ENCODE measurements at places on chromosomes 3 and 15. TPM values are rescaled to one million over a fixed set of nuclear protein-coding genes. Genes with fewer than 3 reads are reported as not detected.

TRIM42 gene
- total RNA-seq, result not detected

- H3K27ac ChIP-seq, result no peak overlapping the region
- no peak for DNase-seq
- H3K4me1 ChIP-seq, result no peaks in the 10 kb centered on the region
Measured at GRCh38 chr15:73295630-73296286, 73.0 kb downstream of the HCN4 start.

- no peak for DNase-seq
- H3K4me3 ChIP-seq, result no peak overlapping the region
- H3K27me3 ChIP-seq, result no peaks in the 10 kb centered on the region
- no peaks in the 10 kb centered on the region for H3K36me3 ChIP-seq
Measured at GRCh38 chr3:180117381-180118163, 80.8 kb upstream of the PEX5L start.

GRCh38 chr3:156150434-156151066, 30.2 kb downstream of the KCNAB1 start:
- no peaks in the 10 kb centered on the region for H3K27me3 ChIP-seq
- H3K4me1 ChIP-seq, result no peaks in the 10 kb centered on the region
- H3K36me3 ChIP-seq, result 0 out of 2 replicates have a peak, but pooled peaks cover 4% of the 10 kb centered on the region
- no peak overlapping the region for H3K4me3 ChIP-seq
- DNase-seq, result peak; percentile 80

- no peak for DNase-seq
- H3K4me3 ChIP-seq, result peak overlapping the region; percentile 71
- H3K27ac ChIP-seq, result peak overlapping the region; percentile 13
- H3K4me1 ChIP-seq, result peaks cover 29% of the 10 kb centered on the region
- no peaks in the 10 kb centered on the region for H3K36me3 ChIP-seq
- no peaks in the 10 kb centered on the region for H3K27me3 ChIP-seq
Measured at GRCh38 chr3:33438284-33438668, 1.9 kb downstream of the UBP1 start.

DNA sequence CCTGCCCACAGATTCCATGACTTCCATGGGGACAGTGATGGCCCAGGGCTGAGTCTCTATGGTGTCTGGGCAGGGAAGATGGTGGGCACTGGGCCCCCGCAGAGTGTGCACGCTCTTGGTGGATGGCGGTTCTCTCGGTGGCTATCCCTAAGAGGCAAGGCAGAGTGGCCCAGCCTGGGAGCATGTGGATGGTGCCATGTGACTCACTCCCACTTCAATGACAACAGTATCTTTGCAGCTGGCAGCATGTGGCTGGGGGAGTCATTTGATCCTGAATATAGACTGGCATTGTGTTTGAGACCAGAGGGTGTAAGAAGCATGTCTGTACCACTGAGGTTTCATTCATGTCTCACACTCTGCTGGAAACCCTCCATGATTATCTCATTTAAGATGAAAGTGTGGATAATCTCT, 101.2 kb downstream of the CORO2B start:
- no peaks in the 10 kb centered on the region for H3K36me3 ChIP-seq
- DNase-seq, result no peak
- H3K27me3 ChIP-seq, result no peaks in the 10 kb centered on the region
- H3K4me3 ChIP-seq, result no peak overlapping the region
- no peak overlapping the region for H3K27ac ChIP-seq
- no peaks in the 10 kb centered on the region for H3K4me1 ChIP-seq

GOLGA6L9 gene
- total RNA-seq, result 12.7 TPM

GRCh38 chr15:46386356-46386755, 751.5 kb downstream of the SQOR start:
- no peak overlapping the region for H3K4me3 ChIP-seq
- H3K4me1 ChIP-seq, result no peaks in the 10 kb centered on the region
- no peak for DNase-seq
- no peak overlapping the region for H3K27ac ChIP-seq

GRCh38 chr3:51947215-51947900, 5.2 kb downstream of the PARP3 start:
- no peaks in the 10 kb centered on the region for H3K36me3 ChIP-seq
- H3K4me1 ChIP-seq, result no peaks in the 10 kb centered on the region
- H3K4me3 ChIP-seq, result no peak overlapping the region
- H3K27me3 ChIP-seq, result peaks cover 14% of the 10 kb centered on the region
- H3K27ac ChIP-seq, result no peak overlapping the region
- no peak for DNase-seq

GRCh38 chr15:74136814-74137536, 6.6 kb downstream of the ISLR2 start:
- no peak for DNase-seq
- H3K36me3 ChIP-seq, result no peaks in the 10 kb centered on the region
- H3K27ac ChIP-seq, result no peak overlapping the region
- H3K4me1 ChIP-seq, result peaks cover 63% of the 10 kb centered on the region

GRCh38 chr3:156349111-156349510, 205.8 kb downstream of the SSR3 start:
- no peaks in the 10 kb centered on the region for H3K4me1 ChIP-seq
- H3K27me3 ChIP-seq, result no peaks in the 10 kb centered on the region
- H3K4me3 ChIP-seq, result no peak overlapping the region
- no peak overlapping the region for H3K27ac ChIP-seq
- DNase-seq, result no peak
- no peaks in the 10 kb centered on the region for H3K36me3 ChIP-seq

GRCh38 chr3:195735036-195735695, 14.4 kb downstream of the MUC20 start:
- no peaks in the 10 kb centered on the region for H3K4me1 ChIP-seq
- no peaks in the 10 kb centered on the region for H3K27me3 ChIP-seq
- no peaks in the 10 kb centered on the region for H3K36me3 ChIP-seq

- H3K27me3 ChIP-seq, result no peaks in the 10 kb centered on the region
- H3K4me1 ChIP-seq, result no peaks in the 10 kb centered on the region
- DNase-seq, result no peak
- no peak overlapping the region for H3K4me3 ChIP-seq
- no peaks in the 10 kb centered on the region for H3K36me3 ChIP-seq
Measured at GRCh38 chr3:130389743-130390478, 44.4 kb downstream of the COL6A5 start.

ANKRD34C gene
- not detected for total RNA-seq

DTX3L gene
- total RNA-seq, result 6.8 TPM

CHRM5 gene
- total RNA-seq, result not detected

DNA sequence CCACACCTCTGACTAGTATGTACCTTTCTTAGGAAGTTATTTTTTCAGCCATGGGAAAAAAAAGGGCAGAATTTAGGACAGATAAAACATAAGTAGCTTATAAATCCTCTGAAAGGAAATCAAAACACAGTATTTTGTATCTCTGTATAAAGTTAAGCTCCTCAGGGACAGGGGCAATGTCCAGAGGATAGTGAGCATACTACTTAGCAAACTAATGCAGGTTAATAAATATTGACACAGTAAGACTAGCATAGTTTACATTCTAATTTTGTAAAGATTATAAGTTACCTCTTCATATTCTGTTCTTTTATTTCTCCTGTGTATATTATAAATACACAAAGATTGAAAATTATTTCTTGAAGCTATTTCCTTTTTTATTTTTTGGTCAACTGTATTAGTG, 2.1 kb downstream of the UBE3A start:
- no peak overlapping the region for H3K27ac ChIP-seq
- H3K4me1 ChIP-seq, result peaks cover 31% of the 10 kb centered on the region
- H3K4me3 ChIP-seq, result peak overlapping the region; percentile 92
- H3K27me3 ChIP-seq, result no peaks in the 10 kb centered on the region
- no peaks in the 10 kb centered on the region for H3K36me3 ChIP-seq

Data from GM23338 (cell line).